ENCODE measurements at places on chromosomes 5 and 9.

DNA sequence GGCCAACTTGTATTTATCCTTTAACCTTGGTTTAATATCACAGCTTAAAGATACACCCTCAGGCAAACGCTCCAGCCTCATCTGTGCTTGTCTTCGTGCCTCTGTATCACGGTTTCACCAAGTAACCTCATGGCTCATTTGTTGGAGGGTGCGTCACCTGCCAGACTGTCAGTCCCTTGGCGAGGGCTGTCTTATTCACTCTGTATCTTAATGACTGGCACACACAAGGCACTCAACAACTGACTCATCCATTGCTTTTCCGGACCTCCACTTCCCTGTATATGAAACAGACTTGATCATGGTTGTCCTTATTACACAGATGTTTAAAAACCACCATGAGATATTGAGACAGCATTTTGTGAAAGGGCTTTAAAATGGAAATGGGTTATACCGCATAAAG lies 28.0 kb downstream of the LCP2 start:
- DNase-seq, result no peak

GRCh38 chr9:96460882-96461281 lies 10.9 kb downstream of the HABP4 start:
- no peak for DNase-seq

DNA sequence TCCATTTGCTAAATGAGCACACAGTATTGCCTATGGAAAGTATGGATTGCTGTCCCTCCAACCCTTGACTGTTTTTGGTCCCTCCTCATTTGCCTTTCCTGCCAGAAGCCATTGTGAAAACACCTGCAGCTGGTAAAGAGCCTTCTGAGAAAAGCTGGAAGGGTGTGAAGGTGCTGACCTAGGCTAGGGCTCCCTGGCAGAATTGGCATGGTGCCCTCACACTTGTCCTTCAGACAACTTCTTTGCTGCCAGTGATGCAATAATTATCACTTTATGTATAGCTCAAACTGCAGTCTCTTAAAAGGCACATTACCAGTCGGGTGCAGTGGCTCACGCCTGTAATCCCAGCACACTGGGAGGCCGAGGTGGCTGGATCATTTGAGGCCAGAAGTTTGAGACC lies 4.2 kb downstream of the TXNDC15 start:
- DNase-seq, result no peak

DNA sequence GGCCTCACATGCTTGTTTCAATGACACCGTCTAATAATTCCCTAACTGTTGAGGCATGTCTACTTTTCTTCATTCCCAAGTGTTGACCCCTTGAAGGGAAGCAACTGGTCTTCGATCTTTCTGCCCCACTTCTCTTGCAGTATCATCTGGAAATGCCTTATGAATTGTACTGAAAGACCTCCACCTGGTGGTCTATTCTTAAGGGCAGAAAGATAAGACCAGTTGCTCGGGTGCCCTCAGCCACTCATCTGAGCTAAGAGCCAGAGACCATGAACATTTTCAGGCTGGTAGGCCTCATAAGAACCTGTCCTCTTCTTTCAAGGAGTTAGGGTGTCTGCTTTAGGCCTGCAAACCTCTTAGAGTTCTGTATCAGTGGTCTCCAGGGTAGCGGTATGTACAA lies 542.5 kb downstream of the CTNND2 start:
- DNase-seq, result no peak

GRCh38 chr9:87678650-87679355 lies 47.1 kb upstream of the CTSL start:
- DNase-seq, result no peak

DNA sequence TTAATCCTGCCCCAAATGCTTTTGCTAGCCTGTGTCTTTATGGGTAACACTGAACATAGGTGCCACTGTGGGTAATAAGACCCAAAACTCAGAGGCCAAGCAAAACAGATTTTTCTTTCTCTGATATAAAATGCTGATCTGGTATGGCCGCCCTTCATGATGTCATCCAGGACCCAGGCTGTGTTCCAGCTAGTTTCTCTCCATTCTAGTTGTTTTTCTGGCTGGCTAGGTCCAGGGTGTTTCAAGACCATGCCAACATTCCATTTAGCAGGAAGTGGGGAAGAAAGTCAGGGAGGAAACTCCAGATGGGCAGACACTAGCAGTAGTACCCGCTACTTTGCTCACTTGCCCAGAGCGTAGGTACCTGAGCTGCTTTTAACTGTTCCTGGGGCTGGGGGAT lies 183.9 kb upstream of the OTULINL start:
- no peak for DNase-seq
